AG04449 (cell line): ENCODE measurements at places on chromosomes 13 and 19.

DNA sequence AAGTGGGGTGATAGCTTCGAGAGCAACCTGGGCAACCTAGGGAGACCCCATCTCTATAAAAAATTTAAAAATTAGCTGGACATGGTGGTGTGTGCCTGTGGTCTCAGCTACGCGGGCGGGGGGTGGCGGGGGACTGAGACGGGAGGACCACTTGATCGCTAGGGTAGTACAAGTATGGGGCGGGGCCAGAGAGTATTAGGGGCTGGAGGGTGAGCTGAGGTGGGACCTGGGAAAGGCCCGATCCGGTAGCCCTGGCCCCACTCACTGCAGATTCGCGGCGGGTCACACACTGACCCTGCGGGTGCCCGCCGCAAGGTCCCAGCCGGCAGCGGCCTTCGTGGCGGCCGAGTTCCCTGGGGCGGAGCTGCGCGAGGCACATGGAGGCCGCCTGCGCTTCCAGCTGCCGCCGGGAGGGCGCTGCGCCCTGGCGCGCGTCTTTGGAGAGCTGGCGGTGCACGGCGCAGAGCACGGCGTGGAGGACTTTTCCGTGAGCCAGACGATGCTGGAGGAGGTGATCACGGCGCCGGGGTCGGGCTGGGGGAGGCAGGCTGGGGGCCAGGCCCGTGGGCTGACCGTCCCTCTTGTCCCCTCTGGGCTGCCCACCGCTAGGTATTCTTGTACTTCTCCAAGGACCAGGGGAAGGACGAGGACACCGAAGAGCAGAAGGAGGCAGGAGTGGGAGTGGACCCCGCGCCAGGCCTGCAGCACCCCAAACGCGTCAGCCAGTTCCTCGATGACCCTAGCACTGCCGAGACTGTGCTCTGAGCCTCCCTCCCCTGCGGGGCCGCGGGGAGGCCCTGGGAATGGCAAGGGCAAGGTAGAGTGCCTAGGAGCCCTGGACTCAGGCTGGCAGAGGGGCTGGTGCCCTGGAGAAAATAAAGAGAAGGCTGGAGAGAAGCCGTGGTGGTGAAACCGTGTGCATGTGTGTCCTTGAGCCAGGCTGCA, 2.0 kb upstream of the ARHGAP45 start:
- no peak for DNase-seq

- no peak for DNase-seq
Observed at GRCh38 chr13:101846701-101847100, 394.2 kb downstream of the ITGBL1 start.

GRCh38 chr13:26628706-26629105, 71.2 kb downstream of the WASF3 start:
- no peak for DNase-seq

GRCh38 chr19:33737681-33738371, 58.8 kb upstream of the KCTD15 start:
- DNase-seq: no peak

GRCh38 chr13:52395704-52396103, 10.3 kb downstream of the THSD1 start:
- no peak for DNase-seq

GRCh38 chr13:76953968-76954367, 5.7 kb downstream of the ACOD1 start:
- DNase-seq: no peak

- no peak for DNase-seq
Observed at GRCh38 chr19:19420570-19421298, 15.3 kb downstream of the GATAD2A start.

GRCh38 chr13:98947925-98948324, 29.9 kb downstream of the DOCK9 start:
- DNase-seq: no peak

GRCh38 chr19:39970675-39971379, at the start of gene PSMC4:
Gene PSMC4 (plus strand): TSS chr19:39971165. CDS start chr19:39971203, 38 bp downstream.
- DNase-seq: peak; percentile 96

GRCh38 chr13:36862722-36863121, 43.7 kb downstream of the RFXAP start:
- no peak for DNase-seq

- no peak for DNase-seq
Observed at GRCh38 chr19:2475018-2475701, 767 bp upstream of the GADD45B start.

DNA sequence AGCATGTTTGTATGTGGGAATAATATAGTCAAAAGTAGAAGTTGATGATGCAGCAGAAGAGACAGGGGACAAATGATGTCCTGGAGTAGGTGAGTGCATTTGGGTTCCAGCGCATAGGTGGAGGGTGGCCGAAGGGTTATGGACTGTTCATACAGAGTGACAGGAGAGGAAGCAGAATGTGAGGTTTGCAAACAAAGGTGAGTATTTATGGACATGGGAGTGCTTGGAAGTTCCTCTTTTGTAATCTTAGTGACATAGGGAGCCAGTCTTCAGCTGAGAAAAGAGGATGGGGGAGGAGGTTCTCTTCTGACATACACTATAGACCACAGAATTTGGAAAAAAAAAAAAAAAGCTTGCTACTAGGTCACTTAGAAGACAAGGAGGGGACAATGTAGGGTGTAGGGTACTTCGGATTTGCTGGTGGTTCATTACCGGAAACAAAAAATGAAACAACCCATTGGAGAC, 331.6 kb downstream of the DLEU7 start:
- no peak for DNase-seq

GRCh38 chr19:48489608-48490216, 20.5 kb downstream of the CYTH2 start:
- DNase-seq: no peak

DNA sequence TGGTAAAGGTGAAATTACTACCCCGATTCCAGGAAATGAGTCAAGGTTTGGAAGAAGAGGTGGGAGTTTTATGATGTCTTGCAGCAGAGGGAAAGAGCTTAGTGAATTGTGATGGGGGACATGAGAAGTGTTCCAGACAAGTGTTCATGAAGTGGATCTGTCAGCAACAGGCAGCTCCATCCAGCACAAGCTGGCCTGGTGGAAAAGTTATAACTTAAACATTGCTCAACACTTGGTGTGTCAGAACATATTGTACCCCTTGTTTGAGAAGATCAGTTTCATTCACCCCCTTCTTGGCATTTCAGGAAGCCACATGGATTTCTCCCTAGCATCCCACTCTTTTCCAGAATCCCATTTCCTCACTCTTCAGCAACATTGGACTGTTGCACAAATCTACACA, 222.0 kb downstream of the B3GLCT start:
- DNase-seq: no peak

DNA sequence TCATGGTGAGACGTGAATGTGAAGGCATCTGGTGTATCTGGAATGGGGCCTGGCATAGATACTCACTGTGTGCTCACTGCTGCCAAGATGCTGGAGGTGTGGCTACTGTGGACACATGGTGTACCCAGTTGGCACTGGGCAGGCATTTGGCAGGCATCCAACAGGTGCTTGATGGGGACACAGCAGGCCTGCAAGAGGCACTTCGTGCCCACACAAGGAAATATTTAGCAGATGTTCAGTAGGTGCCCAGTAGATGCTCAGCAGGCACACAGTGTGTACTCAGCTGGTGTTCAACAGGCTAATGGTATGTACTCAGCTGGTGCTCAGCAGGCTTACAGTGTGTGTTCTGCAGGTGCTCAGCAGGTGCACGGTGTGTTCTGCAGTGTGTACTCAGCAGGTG, 14.2 kb downstream of the CRTC1 start:
- DNase-seq: no peak

DNA sequence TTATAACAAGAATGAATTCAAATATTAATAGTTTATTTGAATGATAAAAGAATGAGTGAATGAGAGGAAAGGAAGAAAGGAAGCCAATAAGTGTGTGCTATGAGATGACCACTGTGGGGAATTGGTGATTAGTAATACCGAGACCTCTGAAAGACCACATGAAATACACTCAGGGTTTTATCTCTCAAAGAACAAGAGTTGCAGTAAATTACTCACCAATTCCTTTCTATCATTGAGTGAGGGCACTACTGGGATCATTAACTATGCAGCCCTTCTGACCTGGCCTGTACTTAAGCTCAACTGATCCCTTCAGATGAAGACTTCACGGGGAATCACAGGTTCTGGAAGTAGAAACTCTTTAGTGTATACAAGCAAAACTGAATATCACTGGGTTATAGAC, 1636.1 kb downstream of the SLITRK5 start:
- no peak for DNase-seq
